Activated naive CD4-positive, alpha-beta T cell treated with anti-CD3 and anti-CD28 coated beads, Interleukin-2, amount 10 ng/mL, durations not matched to agents 5 hours and 36 hours (primary cell): ENCODE measurements at places on chromosomes 7 and 10. TPM values are rescaled to one million over a fixed set of nuclear protein-coding genes. Genes with fewer than 3 reads are reported as not detected.

EVX1 gene
- total RNA-seq = not detected

AEBP1 gene
- 6.0 TPM for total RNA-seq

SFMBT2 gene
- total RNA-seq = 32.1 TPM

SLC16A9 gene
- total RNA-seq = 0.10 TPM

FKBP9 gene
- 0.75 TPM for total RNA-seq

ZNF282 gene
- 25.8 TPM for total RNA-seq

NRG3 gene
- not detected for total RNA-seq

EIF5AL1 gene
- total RNA-seq = 1.2 TPM

HKDC1 gene
- 6.9 TPM for total RNA-seq

ACTL6B gene
- total RNA-seq = not detected

PAX4 gene
- not detected for total RNA-seq

FOXP2 gene
- total RNA-seq = not detected

CDH23 gene
- 6.2 TPM for total RNA-seq

CLDN12 gene
- 4.6 TPM for total RNA-seq

ELMO1 gene
- 92.3 TPM for total RNA-seq

AKR1C2 gene
- total RNA-seq = not detected

EEPD1 gene
- 11.7 TPM for total RNA-seq

SPDYE2 gene
- 0.19 TPM for total RNA-seq

SPOCK2 gene
- total RNA-seq = 396 TPM

CYP26C1 gene
- 0.05 TPM for total RNA-seq

SRPK2 gene
- total RNA-seq = 41.3 TPM

AS3MT gene
- 0.58 TPM for total RNA-seq

TRIL gene
- total RNA-seq = not detected

KIAA1217 gene
- 0.05 TPM for total RNA-seq

CACNA2D1 gene
- total RNA-seq = not detected

FAM237B gene
- not detected for total RNA-seq

ADAM12 gene
- 0.07 TPM for total RNA-seq

SRGN gene
- total RNA-seq = 150 TPM

RASA4 gene
- total RNA-seq = 37.2 TPM

PPP1R9A gene
- not detected for total RNA-seq

CH25H gene
- total RNA-seq = not detected

LIPJ gene
- total RNA-seq = not detected

UPP1 gene
- total RNA-seq = 114 TPM

NPC1L1 gene
- total RNA-seq = not detected

SORBS1 gene
- total RNA-seq = 0.35 TPM

FAM3C gene
- 14.2 TPM for total RNA-seq

VIPR2 gene
- 0.24 TPM for total RNA-seq

CLCN1 gene
- not detected for total RNA-seq

UNCX gene
- total RNA-seq = not detected

CPA5 gene
- total RNA-seq = not detected

DOCK1 gene
- total RNA-seq = not detected
